ENCODE measurements at places on chromosomes 16 and 17.

- DNase-seq = no peak
Observed at GRCh38 chr16:66262253-66263167, 104.0 kb upstream of the CDH5 start.

- DNase-seq = no peak
Observed at GRCh38 chr16:47061204-47061603, 82.5 kb downstream of the NETO2 start.

DNA sequence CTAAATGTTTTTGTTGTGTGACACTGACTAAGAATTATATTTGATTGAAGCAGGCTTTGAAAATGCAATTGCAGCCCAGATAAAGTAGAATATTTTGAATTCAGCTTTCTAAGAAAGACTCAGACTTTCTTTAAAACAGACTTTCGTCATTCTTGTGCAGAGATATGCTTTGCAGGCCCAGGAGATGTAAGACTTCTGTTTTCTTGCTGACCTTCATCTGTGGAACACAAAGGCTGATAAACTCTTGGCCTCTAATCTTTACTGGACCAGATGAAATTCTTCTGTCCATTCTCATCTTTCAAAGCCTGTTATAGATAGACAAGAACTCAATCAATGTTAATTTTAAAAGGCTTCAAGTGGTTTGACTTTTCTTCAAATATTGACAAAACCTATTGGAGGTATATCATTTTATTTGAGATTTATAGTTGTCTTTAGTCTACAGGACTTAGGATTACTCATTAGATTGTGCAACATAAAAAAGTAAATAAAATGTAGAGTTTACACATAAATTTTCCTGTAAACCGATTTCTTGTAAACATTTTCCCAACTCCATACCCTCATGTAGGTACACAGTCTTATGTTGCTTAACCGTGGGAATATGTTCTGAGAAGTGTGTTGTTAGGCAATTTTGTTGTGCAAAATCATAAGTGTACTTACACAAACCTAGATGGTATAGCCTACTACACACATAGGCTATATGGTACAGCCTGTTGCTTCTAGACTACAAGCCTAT, 94.2 kb downstream of the MAP2K4 start:
- DNase-seq = no peak

DNA sequence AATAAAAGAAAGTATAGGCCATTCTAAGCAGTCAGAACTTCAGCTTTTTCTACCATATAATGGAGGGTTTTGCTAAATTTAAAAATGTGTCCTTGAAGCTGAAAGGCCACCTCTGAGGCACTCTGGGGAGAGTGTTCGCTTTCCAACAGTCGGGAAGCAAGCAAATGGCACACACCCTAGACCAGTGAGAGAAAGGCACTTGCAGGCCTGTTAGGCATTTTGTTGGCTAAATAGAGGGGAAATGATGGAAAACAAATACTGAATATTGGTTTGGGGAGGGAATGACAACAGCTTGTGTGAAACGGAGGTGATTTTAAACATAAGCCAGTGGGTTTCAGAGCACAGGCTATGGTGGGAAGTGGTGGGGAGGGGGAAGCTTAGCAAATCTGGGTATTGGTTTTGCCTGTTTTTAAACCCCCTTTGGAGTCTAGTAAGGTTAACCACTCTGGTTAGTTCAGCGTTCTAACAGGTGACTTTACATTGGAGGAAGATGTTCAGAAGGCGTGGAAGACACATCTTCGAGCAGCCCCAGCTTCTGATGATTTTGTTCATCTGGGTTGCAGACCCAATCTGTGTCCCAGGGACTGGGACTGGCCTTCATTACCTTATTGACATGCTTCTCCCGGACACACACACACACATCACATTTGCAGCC, 90.5 kb downstream of the PRKCA start:
- no peak for DNase-seq

DNA sequence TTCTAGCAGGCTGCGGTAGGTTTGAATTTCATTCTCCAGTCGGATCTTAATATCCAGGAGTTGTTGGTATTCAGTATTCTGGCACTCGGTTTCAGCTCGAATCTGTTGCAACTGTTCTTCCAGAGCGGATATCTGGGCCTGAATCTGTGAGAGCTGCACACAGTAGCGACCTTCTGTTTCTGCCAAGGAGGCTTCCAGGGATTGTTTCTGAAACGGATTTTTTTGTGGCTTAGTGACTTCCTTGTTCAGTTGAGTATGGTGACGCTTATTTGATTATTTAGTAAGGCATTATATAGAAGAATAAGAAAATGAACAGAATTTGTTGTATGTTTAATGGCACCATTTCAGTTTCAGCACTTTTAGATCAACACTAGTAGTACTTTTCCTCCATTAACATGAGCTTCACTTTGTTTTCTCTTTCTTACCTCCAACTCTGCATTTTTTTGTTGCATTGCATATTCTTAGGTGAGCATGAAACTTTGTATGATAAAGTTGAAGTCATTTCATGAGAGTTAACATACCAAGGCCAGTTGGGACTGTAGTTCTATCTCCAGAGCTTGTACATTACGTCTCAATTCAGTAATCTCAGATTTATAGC, 2.8 kb downstream of the KRT10 start:
- DNase-seq = no peak

GRCh38 chr17:62968445-62968923, 2.4 kb downstream of the TANC2 start:
- no peak for DNase-seq

GRCh38 chr17:29870836-29871465, 59.1 kb downstream of the SSH2 start:
- DNase-seq = no peak

DNA sequence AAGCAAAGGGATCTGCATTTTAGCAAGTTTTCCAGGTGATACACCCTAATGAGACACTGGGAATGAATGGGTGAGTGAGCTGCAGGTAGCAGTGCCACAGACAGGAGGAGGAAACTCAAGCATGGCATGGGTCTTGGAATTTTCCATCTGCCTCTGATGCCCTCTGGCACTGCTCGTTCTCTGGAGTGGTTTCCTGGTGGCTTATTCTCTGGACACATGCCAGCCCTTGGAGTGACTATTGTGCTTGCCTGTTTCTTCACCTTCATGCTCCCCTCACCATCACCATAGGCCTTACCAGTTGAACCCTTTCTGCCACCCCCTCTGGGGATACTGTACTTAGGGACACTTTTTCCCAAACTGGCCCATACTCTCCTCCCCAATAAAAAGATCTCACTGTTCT, 1.6 kb downstream of the COASY start:
- no peak for DNase-seq

DNA sequence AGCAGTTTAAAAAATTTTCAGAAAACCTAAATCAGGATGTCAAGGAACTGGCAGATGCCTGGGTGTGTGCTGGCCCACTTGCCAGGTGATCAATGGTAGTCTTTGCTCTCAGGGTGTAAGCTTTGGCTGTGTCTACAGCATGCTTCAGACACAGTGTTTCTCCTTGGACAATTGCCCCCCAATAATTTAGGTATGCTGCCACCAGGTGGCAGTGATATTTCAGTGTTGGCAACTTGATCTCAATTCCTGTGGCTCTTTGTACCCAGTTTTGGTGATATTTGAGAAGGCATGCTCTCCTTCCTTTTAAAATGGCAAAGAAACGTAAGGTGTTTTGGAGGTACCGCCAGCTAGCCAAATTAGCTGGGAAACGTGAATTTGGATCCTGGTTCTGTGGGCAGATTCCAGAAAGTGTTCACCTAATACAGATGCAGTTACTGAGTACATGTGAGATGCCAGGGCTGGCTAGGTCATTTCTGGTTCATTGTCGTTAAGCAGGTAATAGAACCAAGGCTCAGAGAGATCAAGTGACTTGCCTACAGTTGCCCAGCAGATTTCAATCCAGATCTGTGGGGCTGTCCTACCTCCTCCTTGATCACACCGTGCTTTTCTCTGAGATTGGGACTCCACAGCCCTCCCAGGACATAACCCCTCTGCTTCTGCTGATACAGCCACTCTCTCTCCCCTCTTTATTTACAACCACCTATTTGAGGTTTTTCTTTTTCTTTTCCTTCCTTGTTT, 155.6 kb upstream of the PLCG2 start:
- DNase-seq = peak; percentile 34

GRCh38 chr17:45768000-45768399, 16.1 kb upstream of the CRHR1 start:
- no peak for DNase-seq

GRCh38 chr16:81041696-81042095, 6.1 kb downstream of the ATMIN start:
- DNase-seq = no peak

DNA sequence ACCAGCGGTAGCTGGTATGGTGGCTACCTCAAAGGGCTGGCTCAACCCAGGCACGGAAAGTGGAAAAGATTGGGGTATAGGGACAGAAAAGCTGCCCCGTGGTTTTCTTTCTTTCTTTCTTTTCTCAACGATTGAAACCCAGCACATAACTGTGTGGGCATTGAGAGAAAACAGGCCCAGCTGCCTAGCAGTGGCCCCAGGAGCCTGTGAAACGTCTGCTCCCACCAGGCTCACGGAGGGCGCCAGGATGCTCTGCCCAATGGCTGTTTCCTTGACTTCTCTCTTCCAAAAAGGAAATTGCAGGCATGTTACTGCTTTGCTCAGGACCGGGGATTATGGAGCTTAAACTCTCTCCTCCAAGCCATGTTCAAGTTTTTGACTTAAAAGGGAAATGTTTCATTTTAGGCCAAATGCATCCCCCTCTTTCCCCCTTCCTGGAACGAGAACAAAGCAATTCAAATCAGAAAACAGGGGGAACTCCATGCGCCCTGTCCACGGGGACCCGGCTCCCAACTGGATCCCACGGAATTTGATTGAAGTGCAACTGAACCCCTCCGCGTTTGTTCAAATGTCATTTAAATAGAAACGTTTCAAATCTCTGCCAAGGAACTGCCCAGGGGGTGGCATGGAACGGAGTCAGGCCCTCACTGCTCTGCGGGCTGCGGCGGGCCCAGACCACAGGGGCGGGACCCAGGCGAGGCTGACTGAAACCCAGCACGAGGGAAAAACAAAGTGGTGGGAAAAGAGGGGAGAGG, 133.5 kb downstream of the RGS9 start:
- DNase-seq = no peak

DNA sequence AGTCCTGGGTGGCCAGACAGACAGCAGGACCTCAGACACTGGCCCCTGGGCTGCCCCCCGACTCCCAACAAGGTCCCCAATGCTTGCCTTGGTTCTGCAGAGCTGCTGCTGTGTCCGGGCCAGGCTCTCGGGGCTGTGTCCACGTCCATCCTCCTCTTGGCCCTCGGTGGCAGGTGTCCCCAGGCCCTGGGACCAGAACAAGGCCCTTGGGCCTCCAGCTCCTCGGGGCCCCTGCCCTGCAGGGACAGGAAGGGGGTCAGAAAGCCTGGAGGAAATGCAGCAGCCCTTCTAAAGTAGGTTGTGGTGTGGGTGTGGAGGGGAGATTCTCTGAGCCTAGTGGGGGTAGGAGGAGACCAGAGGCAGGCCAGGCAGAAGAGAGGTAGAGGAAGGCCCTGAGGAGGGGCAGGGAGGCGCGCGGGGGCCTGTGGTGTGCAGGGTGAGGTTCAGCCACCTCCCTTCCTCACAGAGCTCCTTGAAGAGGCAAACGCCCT, 2.5 kb upstream of the AXIN1 start:
- peak; percentile 52 for DNase-seq

GRCh38 chr16:72727565-72727964, 320.4 kb downstream of the ZFHX3 start:
- no peak for DNase-seq

DNA sequence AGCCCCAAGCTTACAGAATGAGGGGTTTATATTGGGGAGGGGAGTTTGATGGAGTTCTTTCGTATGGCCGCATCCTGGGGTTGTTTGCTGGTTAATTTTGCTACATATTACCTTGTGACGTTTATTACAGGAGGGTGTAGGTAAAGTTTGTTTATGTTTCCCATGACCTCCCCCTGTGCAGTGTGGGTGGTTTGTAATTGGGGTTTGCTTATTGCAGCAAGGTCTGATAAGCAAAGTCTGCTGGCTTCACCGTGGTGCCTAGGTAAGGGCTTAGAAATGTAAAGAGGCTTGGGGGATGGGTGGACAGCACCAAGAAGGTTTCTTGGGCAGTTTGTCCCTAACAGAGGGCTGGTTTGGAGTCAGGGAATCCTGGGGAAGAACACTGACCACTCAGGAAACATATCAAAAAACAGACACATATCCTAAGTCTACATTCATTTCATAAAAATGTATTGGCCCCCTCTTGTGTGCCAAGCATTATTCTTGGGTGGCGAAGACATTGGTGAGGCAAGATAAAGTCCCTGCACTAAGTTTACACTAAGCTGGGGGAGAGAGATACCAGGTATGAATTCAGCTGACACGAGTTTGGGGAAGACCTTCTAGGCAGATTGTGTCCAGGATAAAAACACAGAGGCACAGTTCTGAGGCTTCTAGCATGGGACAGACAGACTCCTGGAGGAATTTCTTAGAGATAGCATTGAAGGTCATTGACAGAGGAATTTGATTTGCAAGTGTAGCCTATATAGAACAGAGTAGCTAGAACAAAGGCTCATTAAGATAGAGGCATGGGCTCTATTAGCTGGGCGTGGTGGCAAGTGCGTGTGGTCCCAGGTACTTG, 9.5 kb downstream of the ZNF764 start:
- no peak for DNase-seq

GRCh38 chr17:63675607-63676546, 24.0 kb downstream of the LIMD2 start:
- no peak for DNase-seq

GRCh38 chr17:46732754-46733398, 85.6 kb downstream of the WNT3 start:
- DNase-seq = no peak

- DNase-seq = peak; percentile 71
Observed at GRCh38 chr17:74779948-74780400, 3.8 kb upstream of the NAT9 start.

- no peak for DNase-seq
Observed at GRCh38 chr16:10266809-10267208, 84.6 kb upstream of the GRIN2A start.

DNA sequence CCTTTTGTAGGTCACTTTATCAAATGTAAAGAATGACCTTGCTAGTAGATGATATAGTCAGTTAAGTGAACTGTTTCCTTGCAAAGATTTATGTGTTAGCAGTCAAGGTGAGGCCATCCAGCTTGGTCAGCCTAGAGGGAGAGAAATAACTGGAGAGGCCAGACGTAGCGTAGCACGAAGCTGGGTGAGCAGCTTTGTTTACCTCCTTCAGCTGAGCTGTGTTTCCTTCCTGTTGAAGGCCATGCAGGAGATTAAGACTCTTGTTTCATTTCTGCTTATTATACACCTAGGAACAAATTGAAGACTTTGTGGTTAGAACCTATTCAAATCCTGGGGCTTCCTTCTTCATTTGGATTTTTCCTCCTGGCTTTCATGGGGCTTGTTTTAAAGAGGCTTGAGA, 267.1 kb downstream of the PHKB start:
- no peak for DNase-seq

GRCh38 chr16:86663685-86664521, 85.6 kb downstream of the FOXL1 start:
- no peak for DNase-seq

GRCh38 chr17:80990921-80991644, 558 bp upstream of the CHMP6 start:
- no peak for DNase-seq

DNA sequence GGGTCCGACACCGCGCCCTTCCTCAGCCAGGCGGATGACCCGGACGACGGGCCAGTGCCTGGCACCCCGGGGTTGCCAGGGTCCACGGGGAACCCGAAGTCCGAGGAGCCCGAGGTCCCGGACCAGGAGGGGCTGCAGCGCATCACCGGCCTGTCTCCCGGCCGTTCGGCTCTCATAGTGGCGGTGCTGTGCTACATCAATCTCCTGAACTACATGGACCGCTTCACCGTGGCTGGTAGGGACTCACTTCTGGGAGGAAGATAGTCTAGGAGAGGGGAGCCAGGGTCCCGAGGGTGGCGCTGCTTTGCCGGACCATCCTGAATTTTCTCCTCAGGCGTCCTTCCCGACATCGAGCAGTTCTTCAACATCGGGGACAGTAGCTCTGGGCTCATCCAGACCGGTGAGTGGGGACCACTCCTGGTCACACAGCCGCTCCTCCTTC, 601 bp downstream of the SPNS1 start:
- DNase-seq = no peak

Data from central memory CD8-positive, alpha-beta T cell (primary cell).